Heart left ventricle (tissue), 16 donors: ENCODE measurements at places on chromosomes 3 and 15. TPM values are rescaled to one million over a fixed set of nuclear protein-coding genes. Genes with fewer than 3 reads are reported as not detected.

The HHLA2 gene
- not detected for total RNA-seq

The CFAP44 gene
- 2.6 TPM for total RNA-seq

The SENP2 gene
- total RNA-seq: 42.4 TPM

The CRTC3 gene
- 24.0 TPM for total RNA-seq

The RARRES1 gene
- 0.63 TPM for total RNA-seq

The UBR1 gene
- 21.0 TPM for total RNA-seq

The IL20RB gene
- total RNA-seq: 0.14 TPM

The CHL1 gene
- total RNA-seq: 2.6 TPM

The IMPG2 gene
- 0.16 TPM for total RNA-seq

The KNL1 gene
- 1.2 TPM for total RNA-seq

The CADM2 gene
- 0.69 TPM for total RNA-seq

The SOX14 gene
- total RNA-seq: not detected

The HYKK gene
- total RNA-seq: 7.8 TPM

The LRRIQ4 gene
- total RNA-seq: not detected

The EXD1 gene
- not detected for total RNA-seq
